Skeletal muscle tissue (tissue), 5 donors: ENCODE measurements at places on chromosomes 16 and 17. TPM values are rescaled to one million over a fixed set of nuclear protein-coding genes. Genes with fewer than 3 reads are reported as not detected.

The CD300A gene
- total RNA-seq = 1.0 TPM

The NDUFB10 gene
- total RNA-seq = 130 TPM

The BRICD5 gene
- 2.1 TPM for total RNA-seq

The ZC3H18 gene
- total RNA-seq = 14.6 TPM

The CDRT15 gene
- total RNA-seq = not detected

The HBM gene
- total RNA-seq = 151 TPM

The SPNS3 gene
- total RNA-seq = not detected

The MEOX1 gene
- total RNA-seq = 12.5 TPM
